GM13977 (cell line): ENCODE measurements at places on chromosomes 11 and 22.

- DNase-seq: no peak
Observed at GRCh38 chr11:92675303-92675702, 294.1 kb upstream of the MTNR1B start.

- no peak for DNase-seq
Observed at GRCh38 chr11:129208863-129209262, 16.7 kb upstream of the ARHGAP32 start.

DNA sequence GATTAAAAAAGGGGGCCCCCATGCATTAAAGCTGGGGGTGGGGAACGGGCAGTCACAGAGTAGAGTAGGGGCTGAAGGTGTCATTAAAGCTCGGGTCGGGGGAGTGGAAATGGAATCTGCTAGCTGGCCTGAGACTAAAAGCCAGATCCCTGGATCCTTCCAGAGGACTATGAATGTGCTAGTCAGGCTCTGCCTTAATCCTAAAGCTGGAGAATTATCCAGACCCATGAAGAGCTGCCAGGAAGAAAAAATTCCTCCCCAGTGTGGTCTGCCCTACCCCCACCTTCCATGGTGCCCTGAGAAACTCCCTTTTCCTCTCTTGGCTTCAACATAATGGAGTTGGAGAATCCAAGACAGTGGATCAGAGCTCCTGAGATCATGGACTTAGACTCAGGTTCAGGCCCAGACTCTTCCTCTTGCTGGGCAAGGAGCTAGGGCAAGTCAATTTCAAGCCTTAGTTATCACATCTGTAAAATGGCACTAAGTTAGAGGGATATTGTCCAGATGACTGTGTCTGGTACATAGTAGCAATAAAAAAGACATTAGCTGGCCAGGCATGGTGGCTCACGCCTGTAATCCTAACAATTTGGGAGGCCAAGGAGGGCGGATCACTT, 24.0 kb upstream of the SMTN start:
- DNase-seq: no peak

GRCh38 chr11:72326151-72326848, 82.3 kb upstream of the PHOX2A start:
- DNase-seq: no peak

- DNase-seq: no peak
Observed at GRCh38 chr11:44606472-44606871, 41.0 kb downstream of the CD82 start.

DNA sequence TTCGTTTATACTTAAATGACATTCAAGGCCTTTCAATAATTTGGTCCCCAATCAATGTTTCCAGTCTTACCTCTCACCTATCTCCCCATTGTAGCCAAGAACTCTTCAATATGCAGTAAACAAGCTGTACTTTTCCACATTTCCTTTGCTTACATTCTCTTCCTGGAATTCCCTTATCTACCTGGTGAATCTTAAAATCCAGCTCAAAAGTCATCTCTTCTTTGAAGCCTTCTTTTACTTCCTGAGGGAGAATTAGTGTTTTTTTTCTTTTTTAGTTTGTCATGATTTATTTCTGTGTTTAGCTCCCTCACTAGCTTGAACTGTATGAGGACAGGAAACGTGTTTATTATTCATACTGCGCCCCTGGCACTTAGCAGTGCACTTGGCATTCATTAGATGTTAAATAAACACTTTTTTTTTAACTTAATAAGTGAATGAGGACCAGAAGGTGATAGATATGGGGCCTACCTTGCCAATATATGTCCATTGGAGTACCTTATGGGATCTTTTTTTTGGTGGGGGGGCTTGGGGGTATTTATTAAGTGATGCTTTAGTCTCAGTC, 4.9 kb upstream of the PTS start:
- DNase-seq: no peak

DNA sequence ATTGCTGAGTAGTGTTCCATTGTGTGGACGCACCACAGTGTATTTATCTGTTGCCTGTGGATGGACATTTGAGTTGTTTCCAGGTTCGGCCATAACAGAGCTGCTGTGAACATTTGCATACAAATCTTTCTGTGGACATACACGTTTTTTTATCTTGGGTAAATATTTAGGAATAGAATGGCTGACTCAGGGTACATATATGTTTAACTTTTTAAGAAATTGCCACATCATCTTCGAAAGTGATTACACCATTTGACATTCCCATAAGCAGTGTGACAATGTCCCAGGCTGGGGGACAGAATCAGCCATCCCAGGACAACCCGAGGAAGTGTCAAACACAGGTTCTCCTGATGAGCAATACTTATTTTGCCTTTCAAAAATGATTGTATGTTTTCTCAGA, 87.9 kb downstream of the OSBP2 start:
- DNase-seq: no peak

DNA sequence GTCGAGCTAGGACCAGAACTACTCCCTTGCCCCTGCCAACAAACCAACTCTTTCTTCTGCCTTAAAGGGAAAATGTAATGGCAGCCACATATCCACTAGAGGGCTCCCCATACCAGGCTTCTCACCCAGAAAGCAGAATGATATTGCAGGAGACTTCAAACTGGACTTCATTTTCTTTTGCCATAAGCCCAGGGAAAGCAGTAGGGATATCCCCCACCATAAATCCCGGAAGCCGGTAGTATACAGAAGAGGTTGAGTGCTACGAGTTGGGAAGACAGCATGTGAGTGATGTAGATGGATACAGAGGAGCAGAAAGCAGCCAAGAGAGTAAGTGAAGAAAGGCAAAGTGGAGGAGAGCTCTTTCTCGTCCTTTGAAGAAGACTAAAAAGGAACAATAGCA, 12.1 kb downstream of the PLAAT5 start:
- peak; percentile 81 for DNase-seq

GRCh38 chr11:858053-858761, 15.6 kb downstream of the TSPAN4 start:
- no peak for DNase-seq

DNA sequence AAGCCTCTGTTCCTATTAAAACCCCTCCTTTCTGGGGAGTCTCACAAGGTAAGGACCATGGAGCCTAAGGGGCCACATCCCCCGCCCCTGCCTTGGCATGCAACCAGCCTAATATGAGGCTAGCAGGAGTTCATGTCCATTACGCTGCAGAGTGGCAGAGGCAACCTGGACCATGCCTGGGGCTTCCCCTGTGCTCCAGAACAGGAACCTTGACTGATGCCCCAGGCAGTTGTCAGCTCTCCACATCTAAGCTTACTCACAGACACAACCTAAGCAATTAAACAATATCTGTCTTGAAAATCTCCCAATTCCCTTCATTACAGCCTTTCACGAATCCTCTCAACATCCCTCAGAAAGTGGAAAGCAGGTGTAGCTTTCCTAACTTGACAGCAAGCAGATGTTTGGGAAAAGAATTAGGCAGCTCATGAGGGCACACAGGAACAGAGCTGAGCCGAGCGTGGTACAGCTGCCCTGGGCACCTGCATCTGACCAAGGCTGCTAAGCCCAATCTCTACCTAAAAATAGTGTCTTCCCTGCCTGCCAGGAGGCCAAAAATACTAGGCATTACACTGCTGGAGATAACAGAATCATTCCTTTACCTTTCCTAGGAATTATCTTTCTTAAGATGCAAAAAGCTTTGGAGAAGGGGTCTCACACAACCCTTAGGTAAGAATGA, 20.8 kb downstream of the C11orf71 start:
- DNase-seq: no peak

- no peak for DNase-seq
Observed at GRCh38 chr11:114614127-114614720, 18.6 kb upstream of the NXPE4 start.
